ENCODE measurements at places on chromosomes 7 and 10.

DNA sequence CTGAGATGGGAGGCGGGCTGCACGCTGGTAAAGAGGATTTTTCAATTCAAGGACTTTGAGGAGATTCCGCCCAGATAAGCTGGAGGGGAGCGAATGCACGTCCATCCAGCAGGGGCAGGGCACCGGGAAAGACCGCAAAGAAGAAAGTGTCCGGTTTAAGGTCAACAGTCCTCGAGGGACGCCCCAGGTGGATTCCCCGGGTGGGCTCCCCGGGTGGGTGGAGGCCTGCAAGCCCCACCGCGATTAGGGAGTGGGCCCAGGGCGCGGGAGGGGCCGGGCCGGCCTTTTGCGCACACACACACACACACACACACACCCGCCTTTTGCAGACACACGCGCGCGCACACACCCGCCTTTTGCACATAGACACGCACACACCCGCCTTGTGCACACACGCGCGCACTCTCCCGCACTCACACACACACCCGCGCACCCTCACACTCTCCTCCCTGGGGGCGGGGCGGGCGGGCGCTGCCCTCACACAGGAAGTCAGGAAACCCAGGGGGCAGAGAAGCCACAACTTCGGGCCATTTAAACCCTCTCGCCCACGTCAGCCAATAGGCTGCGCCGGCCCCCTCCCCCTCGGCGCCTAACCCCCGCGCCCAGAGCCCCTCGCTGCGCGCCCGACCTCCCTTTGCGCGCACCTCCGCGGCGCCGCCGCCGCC is 615 bp downstream of the ARHGAP12 start:
- DNase-seq = peak; percentile 44

- DNase-seq = no peak
Measured at GRCh38 chr7:24401628-24402593, 117.9 kb downstream of the NPY start.

DNA sequence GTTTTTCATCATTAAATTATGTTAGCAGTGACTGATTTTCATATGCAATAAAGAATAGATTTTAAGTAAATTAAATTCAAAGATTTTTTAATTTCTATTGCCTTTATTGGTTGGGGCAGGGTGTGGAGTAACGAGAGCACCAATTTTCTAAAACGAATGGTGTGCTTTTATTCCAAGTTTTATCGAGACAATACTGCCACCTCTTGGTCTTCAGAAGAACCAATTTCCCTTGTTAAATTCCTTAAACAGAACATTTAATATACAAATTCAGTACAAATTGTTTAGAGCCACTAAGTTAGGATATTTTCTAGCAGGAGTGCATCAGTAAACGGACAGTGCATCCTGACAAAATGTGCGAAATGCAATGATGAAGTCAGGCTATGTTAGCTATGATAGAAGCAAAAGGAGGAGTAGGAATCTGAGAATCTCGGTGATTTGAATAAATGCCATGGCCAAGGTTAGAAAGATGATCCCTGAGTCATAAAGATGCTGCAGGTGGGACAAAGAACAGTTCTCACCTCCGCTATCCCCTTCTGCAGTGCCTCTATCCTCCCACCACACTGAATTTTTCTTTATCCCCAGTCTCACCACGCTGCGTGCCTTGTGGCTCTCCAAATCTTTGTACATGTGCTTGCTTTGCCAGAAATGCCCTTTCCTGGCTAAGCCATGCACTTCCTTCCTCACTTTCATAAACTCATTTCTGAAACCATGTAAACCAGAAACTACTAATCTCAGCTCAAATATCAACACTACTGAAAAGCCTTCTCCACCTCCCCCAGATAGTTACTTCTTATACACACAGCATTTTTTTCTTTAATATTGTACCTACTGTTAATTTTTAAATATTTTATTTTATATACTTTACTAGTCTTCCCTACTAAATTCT is 31.9 kb upstream of the AGBL3 start:
- no peak for DNase-seq

DNA sequence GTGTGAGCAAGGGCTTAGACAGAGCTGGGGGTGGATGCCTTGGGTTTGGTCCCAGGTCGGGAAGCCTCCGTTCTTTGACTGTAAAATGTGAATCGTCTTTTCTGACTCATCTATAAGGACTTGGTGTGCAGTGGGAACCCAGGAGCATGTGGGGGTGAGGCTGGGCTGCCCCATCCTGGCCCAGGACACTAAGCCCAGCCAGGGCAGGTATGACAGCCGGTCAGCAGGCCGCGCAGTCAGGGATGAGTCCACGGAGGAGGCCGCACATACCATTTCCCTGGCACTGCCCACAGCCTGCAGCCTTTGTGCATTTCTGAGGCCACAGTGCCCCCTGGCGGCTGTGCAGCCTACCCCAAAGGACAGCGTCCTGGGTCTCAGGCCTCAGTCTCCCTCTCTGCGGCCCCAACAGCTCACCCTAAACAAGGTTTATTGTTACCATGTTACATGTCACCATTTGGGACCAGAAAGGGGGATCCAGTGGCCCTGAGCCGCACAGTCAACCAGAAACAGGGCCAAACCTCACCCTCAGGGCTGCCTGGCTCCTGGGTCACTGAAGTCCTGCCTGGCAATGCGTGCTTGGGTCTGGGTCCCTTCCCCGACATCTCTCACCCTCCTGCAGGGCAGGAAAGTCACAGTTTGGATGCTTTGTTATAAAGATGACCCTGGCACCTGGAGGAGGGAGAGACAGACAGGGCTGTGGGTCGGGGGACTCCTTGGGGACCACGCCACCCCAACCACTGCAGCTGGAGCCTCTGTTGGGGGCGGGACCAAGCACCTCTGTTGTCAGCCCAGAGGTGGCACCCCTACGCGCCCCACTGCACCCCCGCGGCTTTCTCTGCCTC is 14.4 kb upstream of the SH2B2 start:
- no peak for DNase-seq

DNA sequence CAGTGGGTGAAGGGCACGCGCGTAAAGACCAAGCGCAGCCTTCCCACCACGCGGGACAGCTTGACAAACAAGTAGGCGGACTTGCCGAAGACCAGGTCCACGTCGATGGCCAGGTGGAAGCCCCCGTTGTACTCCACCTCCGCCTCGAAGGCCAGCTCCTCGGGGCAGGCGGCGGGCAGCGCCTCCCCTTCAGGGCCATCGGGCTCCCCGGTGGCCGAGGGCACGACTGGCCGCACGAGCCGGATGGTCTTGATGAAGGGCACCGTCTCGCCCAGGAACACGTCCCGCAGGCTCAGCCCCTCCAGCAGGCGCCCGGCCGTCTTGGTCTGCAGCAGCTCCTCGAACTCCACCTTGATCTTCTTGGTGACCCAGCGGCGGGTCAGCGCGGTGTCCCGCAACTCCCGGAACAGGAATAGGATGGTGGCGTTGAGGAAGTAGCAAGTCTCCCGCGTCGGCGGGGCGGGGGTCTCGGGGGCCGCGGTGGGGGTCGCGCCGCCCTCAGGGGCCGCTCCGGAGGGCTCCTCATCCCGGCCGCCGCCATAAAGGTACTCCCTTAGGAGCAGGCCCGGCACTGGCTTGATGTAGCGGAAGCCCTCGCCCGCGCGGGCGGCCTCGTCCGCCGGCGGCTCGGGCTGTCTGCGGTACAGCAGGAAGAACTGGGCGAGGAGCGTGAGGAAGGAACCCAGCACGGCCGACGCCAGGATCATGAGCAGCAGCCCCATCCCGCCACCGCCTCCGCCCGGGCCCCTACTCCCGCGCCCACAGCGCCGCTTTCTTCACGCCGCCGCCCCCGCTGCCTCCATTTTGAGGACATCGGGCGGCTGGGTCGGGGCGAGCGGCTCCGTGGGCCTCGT is 507 bp downstream of the PDZD8 start:
- no peak for DNase-seq

- DNase-seq = no peak
Measured at GRCh38 chr10:90939648-90940047, 18.8 kb upstream of the ANKRD1 start.

GRCh38 chr10:64041989-64042490 is 520.8 kb downstream of the REEP3 start:
- DNase-seq = no peak

GRCh38 chr7:73519867-73520672 is 2.0 kb downstream of the BAZ1B start:
- DNase-seq = no peak

- peak; percentile 42 for DNase-seq
Measured at GRCh38 chr10:31602541-31603234, 283.7 kb downstream of the ZEB1 start.

DNA sequence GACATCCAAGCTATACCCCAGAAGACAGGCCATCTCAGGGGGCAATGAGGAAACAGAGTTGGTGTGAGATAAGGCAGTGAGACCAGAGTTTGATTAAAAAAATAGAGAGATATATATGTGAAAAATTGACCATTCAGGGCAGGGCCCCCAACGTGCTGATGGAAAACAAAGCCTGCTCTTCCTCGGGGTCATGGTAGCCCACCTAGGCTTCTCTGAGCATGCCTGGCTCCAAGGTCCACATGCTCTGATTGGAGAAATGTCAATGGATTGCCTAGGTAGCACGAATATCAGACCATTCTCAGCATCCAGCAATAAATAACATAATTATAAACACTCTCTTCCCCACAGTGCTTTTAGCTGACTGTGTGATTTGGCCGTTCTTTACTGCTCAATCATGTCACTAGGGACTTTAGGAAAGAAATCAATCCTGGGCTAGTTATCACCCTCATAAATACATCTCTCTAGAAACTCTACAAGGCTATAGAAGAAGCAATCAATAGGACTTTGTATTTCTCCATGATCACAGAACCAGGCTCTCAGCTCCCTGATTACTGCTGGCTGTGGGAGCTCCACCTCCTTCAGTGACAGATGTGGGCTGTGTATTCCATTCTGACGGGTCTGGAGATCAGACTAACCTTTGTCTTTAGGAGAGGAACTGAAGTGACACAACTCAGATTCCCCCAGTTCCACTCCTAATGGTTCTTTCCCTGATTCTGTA is 766.4 kb downstream of the GRID1 start:
- no peak for DNase-seq

GRCh38 chr7:130941322-130942210 is 207.6 kb upstream of the KLF14 start:
- DNase-seq = no peak

GRCh38 chr10:96618653-96619052 is 31.8 kb upstream of the TM9SF3 start:
- DNase-seq = no peak

DNA sequence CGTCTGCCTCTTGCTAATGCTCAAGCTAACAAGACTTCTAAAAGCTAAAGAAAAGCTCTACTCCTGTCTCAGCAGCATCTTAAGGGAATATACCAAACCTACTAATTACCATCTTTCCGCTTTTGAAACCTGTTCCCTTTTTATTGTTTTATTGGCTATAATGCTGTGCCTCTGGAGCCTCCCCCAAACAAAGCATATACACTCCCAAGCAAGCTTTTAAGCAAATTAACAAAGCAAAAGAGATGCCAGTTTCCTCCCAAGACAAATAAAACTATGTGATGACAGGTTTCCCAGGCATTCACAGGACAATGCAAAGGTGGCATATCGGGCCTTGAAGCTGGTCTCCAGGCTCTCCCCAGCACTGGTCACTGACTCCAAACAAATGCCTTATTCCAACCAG is 52.9 kb downstream of the SLC37A3 start:
- no peak for DNase-seq

- no peak for DNase-seq
Measured at GRCh38 chr7:142581341-142581740, 167.9 kb upstream of the PRSS1 start.

GRCh38 chr10:68787813-68788212 is 39.5 kb upstream of the STOX1 start:
- DNase-seq = no peak

- DNase-seq = no peak
Measured at GRCh38 chr7:2116448-2116810, 116.3 kb downstream of the MAD1L1 start.

- no peak for DNase-seq
Measured at GRCh38 chr7:84669177-84669732, 474.7 kb upstream of the SEMA3A start.

GRCh38 chr7:114670676-114671075 is 251.2 kb upstream of the MDFIC start:
- DNase-seq = no peak

DNA sequence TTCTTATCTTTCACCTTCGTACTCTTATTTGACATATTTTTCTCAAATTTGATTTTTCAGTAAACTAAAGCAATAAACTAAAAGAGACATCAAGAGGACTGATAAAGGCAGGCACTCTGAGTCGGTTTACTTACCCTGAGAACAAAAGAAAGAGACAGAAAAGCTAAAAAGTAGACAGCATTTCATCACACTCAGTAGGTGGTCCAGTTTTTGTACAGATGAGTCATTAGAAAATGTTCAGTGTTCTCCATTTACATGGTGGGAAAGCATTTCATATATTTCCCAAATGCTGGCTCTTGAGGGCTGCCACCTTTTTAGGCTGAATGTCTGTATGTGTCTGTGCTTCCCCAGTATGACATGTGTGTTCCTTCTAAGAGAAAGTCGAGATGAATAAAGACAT is 52.7 kb downstream of the NHLRC2 start:
- DNase-seq = no peak

- DNase-seq = no peak
Measured at GRCh38 chr7:10401793-10402192, 571.9 kb upstream of the PHF14 start.

DNA sequence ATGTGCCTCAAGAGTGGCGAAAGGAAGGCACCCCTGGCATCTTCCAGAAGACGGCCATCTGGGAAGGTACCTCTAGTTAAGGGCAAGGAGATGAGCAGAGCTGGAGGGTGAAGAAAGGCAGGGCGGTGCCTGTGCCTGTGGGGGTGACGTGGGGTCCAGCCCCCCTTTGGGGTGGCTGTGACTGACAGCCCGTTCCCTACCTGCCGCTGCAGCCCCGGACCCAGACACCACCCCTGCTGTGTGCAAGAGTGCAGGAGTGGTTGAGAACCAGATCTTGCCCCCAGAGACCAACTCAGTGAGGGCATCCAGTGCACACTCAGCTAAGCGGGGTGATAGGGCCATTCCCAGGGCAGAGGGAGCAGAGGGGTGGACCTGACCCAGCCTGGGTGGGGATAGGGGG is 4.3 kb upstream of the MUC17 start:
- no peak for DNase-seq

DNA sequence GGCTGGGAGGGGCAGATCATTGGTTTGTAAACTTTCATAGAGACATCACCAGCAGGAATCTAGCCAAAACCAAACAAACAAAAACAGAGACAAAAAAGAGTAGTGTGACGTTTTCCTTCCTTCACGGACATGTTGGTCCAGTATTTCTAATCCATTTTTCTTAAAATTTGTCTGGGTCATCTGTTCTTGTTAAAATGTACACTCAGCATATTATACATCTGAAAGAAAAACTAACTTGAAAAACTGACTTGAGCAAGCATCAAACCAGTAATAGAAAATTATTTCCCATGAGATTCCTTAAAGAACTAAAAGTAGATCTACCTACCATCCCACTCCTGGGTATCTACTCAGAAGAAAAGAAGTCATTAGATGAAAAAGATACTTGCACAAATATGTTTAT is 164.2 kb downstream of the KLF6 start:
- no peak for DNase-seq

- DNase-seq = no peak
Measured at GRCh38 chr7:148905093-148905666, 21.1 kb upstream of the EZH2 start.

- no peak for DNase-seq
Measured at GRCh38 chr10:33506838-33507661, 172.6 kb upstream of the NRP1 start.

- DNase-seq = no peak
Measured at GRCh38 chr7:84705706-84706105, 481.1 kb downstream of the SEMA3D start.

GRCh38 chr7:144568233-144568632 is 164.7 kb upstream of the NOBOX start:
- DNase-seq = no peak
